DMS 273 treated with DMSO at 0.1 percent for 48 hours (cell line): ENCODE measurements at places on chromosomes 3 and 15.

DNA sequence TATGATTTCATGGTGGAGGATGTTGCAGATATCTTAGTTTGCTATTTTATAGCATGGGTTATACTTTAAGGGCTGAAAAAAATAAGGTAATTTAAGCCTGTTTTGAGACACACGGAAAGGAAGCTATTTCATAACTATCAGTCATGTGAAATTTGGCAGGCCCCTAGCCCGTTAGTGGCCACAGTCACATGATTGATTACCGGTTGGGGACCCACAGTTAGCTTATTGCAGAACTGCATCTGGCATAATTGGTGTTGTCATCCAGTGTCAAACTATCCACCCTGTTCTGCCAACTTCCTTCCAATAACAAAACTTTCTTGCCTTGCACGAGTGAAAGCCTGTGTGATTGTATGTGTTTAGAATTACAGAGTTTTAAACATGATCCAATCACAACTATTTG is 35.2 kb downstream of the FNDC3B start:
- DNase-seq = no peak

DNA sequence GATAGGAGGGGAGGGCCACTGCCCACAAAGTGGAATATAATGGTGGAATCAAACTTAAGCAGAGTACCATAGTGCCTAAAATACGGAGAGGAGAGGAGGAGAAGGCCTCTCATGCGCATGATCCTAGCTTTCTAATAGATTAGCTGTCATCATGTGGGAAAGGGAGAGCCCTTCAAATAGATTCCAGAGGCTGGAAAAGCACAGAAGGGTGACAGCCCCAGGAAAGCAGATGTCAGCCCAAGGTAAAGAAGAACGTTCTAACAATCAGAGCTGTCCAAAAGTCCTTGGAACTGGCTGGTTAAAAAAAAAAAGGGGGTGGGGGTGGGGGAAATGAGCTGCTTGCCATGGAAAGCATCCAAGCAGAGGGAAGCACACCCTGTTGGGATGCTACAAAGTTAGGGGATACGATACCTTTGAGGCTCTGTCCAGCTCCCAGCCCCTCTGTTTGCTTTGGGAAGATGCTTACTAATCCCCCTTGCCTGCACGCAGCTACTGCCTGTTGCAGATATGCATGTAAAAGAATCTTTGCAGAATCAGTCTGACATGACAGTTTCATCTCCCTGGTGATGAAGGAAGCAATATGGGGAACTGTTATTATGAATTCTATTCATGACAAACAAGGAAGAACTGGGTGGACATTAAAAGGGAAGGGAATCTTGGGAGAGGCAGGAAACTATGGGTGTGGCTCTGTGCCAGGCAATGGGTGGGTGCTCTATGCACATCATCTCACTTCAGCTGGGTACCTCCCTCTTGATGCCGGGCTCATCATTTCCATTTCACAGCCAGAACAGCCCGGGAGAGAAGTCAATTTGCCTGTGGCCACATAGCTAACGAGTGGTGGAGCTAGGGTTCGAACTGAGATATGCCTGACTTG is 10.1 kb upstream of the LMCD1 start:
- DNase-seq = no peak

- no peak for DNase-seq
Measured at GRCh38 chr3:193711166-193711485, 118.1 kb downstream of the OPA1 start.

- DNase-seq = no peak
Measured at GRCh38 chr3:134378384-134378783, 4.1 kb upstream of the AMOTL2 start.

- DNase-seq = no peak
Measured at GRCh38 chr3:32593903-32594525, 23.4 kb upstream of the DYNC1LI1 start.

DNA sequence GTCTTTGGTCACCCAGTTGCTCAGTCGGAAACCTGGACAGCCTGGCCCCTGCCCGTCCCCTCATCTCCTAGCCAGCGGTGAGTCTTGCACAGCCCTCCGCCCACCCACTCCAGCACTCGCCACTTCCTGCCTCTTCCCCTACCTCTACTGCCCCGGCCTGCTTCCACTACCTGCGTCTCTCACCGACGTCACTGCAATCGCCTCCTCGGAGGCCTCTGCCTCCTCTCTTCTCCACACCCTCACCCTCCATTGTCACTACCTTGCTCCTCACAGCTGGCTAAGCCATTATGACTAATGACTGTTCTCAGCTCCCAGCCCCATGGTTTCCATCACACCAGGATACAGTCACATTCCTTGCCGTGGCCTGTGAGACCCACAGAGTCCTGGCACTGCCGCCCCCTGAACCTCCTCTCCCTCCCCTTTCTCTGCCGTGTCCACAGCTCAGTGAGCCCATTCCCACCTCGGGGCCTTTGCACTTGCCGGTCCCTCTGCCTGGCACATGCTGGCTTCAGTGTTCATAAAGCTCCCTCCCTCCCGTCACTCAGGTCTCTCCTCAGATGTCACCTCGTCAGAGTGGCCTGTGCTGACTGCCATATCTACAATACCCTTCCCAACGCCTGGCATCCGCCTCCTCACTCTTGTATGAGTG is 104.8 kb downstream of the FBLN2 start:
- DNase-seq = no peak

- no peak for DNase-seq
Measured at GRCh38 chr3:42635111-42635510, 18.4 kb upstream of the ZBTB47 start.

DNA sequence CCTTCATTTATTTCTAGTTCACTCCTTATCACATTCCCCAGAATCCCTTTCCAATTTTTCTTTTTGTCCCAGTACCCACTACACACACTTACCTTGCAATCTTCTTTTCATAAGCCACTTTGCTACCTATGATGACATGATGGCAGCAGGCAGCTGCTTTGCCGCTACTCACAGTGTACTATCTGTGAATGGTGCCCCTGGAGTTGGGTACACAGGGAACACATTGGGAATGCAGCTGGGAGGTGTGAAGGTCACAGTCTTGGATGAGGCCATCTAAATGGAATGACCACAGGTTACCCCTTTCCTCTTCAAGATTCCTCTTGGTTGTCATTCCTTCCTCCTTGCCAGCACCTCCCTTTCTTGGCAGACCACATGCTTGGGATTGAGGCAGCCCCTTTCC is 20.8 kb upstream of the TNIK start:
- no peak for DNase-seq

GRCh38 chr15:75200391-75200764 is 1.3 kb upstream of the C15orf39 start:
- no peak for DNase-seq

GRCh38 chr3:107430214-107430995 is 53.2 kb downstream of the CCDC54 start:
- DNase-seq = no peak

DNA sequence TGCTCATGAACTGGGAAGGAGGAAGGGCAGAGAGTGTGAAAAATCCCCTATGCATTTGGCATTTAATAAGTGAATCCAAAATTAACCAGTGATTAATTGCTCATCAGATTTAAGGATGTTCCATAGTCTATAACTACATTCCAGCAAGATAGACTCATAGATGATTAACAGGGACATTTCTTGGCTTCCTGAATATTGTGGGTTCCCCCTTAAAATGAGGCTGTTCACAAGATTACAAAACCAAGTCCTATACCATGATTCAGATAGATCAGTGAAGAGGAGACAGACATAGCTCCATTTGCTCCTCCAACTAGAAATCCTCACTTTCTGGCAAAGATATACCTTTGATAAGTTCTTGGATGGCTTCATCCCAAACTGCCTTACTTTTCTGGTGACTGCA is 15.4 kb downstream of the RASGRP1 start:
- no peak for DNase-seq

DNA sequence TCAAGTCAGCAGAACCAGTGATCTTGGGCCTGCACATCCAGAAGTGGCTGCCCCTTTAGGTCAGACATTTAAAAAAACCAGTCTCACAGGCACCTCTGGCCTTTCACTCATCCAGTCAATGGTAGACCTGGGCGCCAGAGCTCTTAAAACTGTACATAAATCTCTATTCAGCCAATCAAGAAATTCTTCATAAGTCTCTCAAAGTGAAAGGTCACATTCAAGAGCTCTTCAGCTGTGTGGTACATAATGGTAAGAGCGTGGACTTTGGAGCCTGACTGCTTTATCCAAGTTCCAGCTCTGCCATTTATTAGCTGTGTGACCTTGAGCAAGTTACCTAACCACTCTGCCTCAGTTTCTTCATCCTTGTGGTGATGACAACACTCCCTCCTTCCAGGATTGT is 22.3 kb upstream of the MORF4L1 start:
- no peak for DNase-seq

GRCh38 chr3:101036676-101037075 is 43.5 kb upstream of the ABI3BP start:
- no peak for DNase-seq

DNA sequence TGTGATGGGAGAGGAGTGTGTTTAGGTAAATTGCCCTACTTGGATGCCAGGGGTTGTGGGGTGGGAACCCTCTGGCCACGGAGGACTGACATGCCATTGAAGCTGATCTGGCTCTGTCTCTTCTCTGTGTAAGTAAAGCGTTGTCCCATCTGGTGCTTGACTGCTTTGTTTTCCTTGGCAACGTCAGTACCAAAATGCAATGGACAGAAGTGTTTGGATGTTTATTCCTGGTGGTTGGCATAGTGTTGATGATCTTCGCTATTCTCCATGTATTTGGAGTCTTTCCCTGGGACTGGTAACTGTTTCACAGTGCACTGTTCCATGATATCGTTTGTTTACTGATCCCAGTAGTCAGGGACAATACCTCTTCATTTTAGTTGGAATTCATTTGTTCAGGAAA is 130.5 kb upstream of the MCTP2 start:
- no peak for DNase-seq
